ENCODE measurements at places on chromosomes 6 and 20. TPM values are rescaled to one million over a fixed set of nuclear protein-coding genes. Genes with fewer than 3 reads are reported as not detected.

- peaks cover 11% of the 10 kb centered on the region for H3K4me1 ChIP-seq
- H3K36me3 ChIP-seq = no peaks in the 10 kb centered on the region
- no peak overlapping the region for H3K27ac ChIP-seq
- no peak overlapping the region for H3K4me3 ChIP-seq
- DNase-seq = no peak
Observed at GRCh38 chr6:118735320-118735719, 83.9 kb upstream of the CEP85L start.

- H3K4me3 ChIP-seq = no peak overlapping the region
- peak overlapping the region; percentile 19 for H3K27ac ChIP-seq
- no peak for DNase-seq
- H3K27me3 ChIP-seq = no peaks in the 10 kb centered on the region
- peaks cover 30% of the 10 kb centered on the region for H3K4me1 ChIP-seq
Observed at GRCh38 chr6:16683641-16684194, 77.5 kb downstream of the ATXN1 start.

DNA sequence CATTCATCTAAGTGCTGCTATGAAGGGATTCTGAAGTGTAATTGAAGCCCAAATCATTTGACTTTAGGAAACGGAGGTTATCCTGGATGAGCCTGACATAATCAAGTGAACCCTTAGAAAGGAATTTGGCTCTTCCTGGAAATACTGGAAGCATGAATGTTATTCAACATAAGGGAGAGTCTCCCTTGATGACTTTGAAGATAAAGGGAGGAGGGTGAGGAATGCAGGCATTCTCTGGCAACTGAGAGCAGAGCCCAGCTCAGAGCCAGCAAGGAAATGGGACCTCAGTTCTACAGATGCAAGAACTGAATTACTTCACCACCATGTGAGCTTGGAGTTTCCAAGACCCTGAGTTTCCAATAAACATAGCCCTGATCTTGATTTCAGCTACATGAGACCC is 168.2 kb downstream of the DLL1 start:
- peaks cover 4% of the 10 kb centered on the region for H3K4me1 ChIP-seq
- no peak overlapping the region for H3K27ac ChIP-seq
- no peak overlapping the region for H3K4me3 ChIP-seq
- H3K36me3 ChIP-seq = peaks cover 6% of the 10 kb centered on the region
- DNase-seq = no peak

DNA sequence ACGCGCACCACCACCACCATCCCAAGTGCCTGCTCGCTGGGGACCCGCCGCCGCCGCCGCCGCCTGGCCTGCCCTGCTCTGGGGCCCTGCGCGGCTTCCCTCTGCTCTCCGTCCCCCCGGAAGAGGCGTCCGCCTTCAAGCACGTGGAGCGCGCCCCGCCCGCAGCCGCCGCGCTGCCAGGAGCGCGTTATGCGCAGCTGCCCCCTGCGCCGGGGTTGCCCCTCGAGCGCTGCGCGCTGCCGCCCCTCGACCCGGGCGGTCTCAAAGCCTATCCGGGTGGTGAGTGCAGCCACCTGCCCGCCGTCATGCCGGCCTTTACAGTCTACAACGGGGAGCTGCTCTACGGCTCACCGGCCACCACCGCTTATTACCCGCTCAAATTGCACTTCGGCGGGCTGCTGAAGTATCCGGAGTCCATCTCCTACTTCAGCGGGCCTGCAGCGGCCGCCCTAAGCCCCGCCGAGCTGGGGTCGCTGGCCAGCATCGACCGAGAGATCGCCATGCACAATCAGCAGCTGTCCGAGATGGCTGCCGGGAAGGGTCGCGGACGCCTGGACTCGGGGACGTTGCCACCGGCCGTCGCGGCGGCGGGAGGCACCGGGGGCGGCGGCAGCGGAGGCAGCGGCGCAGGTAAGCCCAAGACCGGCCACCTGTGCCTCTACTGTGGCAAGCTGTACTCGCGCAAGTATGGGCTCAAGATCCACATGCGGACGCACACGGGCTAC is 7.2 kb downstream of the PRDM13 start:
- H3K27me3 ChIP-seq = peaks cover 83% of the 10 kb centered on the region
- DNase-seq = peak; percentile 67

- H3K4me3 ChIP-seq = no peak overlapping the region
- no peaks in the 10 kb centered on the region for H3K4me1 ChIP-seq
- peaks cover 16% of the 10 kb centered on the region for H3K27me3 ChIP-seq
- no peak overlapping the region for H3K27ac ChIP-seq
- H3K36me3 ChIP-seq = no peaks in the 10 kb centered on the region
Observed at GRCh38 chr6:12371641-12372146, 81.5 kb downstream of the EDN1 start.

DNA sequence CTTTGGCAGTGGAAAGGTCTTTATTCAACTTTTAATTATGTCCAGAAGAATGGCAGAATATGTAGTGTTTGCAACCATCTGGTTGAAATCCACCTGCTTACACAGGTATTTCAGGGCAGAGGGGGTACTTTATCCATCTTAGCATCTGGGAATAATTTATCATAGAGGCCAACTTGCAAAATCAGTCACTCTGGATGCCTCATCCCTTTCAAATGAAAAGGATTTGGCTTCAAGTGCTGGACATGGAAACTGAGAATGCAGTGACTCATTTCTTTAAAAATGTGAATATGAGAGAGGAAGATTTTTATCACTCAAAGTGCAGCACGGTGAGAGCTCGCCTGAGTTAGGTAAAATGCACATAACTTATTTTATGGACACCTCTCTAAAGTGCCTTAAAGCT is 758.3 kb downstream of the KIF16B start:
- DNase-seq = no peak
- H3K36me3 ChIP-seq = no peaks in the 10 kb centered on the region
- no peak overlapping the region for H3K4me3 ChIP-seq

GRCh38 chr6:155245831-155246230 is 18.0 kb upstream of the CLDN20 start:
- no peaks in the 10 kb centered on the region for H3K27me3 ChIP-seq
- no peaks in the 10 kb centered on the region for H3K4me1 ChIP-seq
- H3K27ac ChIP-seq = no peak overlapping the region
- DNase-seq = no peak
- H3K36me3 ChIP-seq = peaks cover 3% of the 10 kb centered on the region
- no peak overlapping the region for H3K4me3 ChIP-seq

GRCh38 chr6:90154755-90155470 is 141.7 kb downstream of the BACH2 start:
- H3K4me1 ChIP-seq = peaks cover 63% of the 10 kb centered on the region
- H3K27ac ChIP-seq = peak overlapping the region; percentile 42
- no peak overlapping the region for H3K4me3 ChIP-seq
- DNase-seq = no peak
- peaks cover 13% of the 10 kb centered on the region for H3K36me3 ChIP-seq

- no peak for DNase-seq
- no peaks in the 10 kb centered on the region for H3K4me1 ChIP-seq
- no peak overlapping the region for H3K4me3 ChIP-seq
- no peak overlapping the region for H3K27ac ChIP-seq
Observed at GRCh38 chr6:156347246-156347645, 429.9 kb upstream of the ARID1B start.

DNA sequence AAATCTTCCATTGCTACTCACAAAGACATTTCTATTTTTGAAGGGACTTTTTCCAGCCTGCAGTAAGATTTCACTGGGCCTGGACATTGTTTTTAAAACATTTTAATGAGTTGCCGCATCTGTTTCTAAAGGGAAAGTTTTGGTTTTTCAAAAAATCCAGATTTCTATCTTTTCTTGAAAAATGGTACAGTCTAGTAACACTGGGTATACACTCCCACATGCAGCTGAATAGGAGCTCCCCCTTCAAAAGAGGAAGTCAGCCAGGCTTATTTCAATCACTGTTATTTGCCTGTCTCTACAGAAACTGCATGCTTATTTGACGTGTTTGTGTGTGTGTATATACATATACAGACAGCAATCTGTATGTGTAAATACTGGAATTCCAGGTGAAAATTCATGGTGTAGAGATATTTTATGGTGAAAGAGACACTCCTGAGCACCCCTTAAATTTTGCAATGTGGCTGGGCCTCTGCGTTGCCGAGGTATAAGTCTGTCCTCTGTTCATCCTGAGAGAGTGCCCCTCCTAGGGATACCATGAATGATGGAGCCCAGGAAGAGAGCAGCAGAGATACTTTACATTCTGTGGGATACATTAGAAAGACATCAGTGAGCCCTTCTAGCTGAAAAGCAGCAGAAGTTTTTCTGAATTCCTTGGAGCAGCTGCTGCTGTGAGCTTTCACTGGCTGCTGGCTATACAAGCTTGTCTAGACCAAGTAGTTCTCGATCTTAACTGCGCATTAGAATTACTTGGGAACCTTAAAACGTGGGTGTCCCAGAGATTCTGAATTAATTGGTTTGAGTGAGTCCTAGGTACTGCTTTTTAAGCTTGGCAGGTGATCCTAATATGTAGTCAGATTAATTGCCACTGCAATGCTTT is 12.0 kb upstream of the ABRACL start:
- peaks cover 11% of the 10 kb centered on the region for H3K27me3 ChIP-seq
- H3K4me1 ChIP-seq = no peaks in the 10 kb centered on the region
- H3K36me3 ChIP-seq = no peaks in the 10 kb centered on the region
- H3K4me3 ChIP-seq = no peak overlapping the region

DNA sequence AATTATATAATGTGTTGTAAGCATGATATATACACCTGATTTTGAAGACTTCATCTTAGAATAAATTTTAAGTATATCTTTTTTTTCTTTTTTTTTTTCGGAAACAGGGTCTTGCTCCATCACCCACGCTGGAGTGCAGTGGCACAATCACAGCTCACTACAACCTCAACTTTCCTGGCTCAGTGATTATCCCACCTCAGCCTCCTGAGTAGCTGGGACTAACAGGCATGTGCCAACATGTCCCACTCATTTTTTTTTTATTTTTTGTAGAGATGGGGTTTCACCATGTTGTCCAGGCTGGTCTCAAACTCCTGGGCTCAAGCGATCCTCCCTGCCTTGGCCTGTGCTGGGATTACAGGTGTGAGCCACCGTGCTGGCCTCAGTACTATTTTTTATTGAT is 17.1 kb downstream of the VPS52 start:
- H3K36me3 ChIP-seq = peaks cover 20% of the 10 kb centered on the region
- H3K4me1 ChIP-seq = peaks cover 18% of the 10 kb centered on the region
- H3K27me3 ChIP-seq = no peaks in the 10 kb centered on the region
- DNase-seq = no peak

GRCh38 chr6:73637404-73637803 is 16.4 kb downstream of the SLC17A5 start:
- H3K4me3 ChIP-seq = no peak overlapping the region
- no peaks in the 10 kb centered on the region for H3K27me3 ChIP-seq
- no peaks in the 10 kb centered on the region for H3K4me1 ChIP-seq
- peaks cover 9% of the 10 kb centered on the region for H3K36me3 ChIP-seq

DNA sequence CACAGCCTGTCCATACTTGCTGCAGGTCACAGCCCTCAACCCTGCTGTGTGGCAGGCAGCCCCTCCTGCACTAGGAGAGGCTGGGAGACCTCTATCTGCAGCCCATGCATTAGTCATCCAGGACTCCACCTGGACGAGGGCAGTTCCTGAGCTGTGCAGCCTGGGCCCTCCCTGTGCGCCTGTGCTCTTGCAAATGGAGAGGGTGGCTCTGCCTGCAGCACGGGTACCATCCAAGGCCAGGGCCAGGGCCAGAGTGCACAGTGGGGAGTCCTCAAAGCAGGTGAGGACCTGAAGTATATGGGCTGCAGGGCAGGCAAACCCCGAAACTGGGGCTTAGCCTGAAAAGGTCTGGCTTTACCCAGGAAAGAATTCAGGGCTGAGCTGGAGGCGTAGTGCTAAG is 89.8 kb upstream of the PHACTR3 start:
- no peak for DNase-seq
- no peak overlapping the region for H3K4me3 ChIP-seq
- no peaks in the 10 kb centered on the region for H3K4me1 ChIP-seq
- H3K27me3 ChIP-seq = peaks cover 43% of the 10 kb centered on the region
- no peaks in the 10 kb centered on the region for H3K36me3 ChIP-seq

Gene DSTN
- total RNA-seq = 41.7 TPM

Gene KAT14
- 17.7 TPM for total RNA-seq

Gene LPA
- not detected for total RNA-seq

Gene RTEL1
- total RNA-seq = 41.5 TPM

Gene GRM1
- not detected for total RNA-seq

Gene CCDC170
- total RNA-seq = not detected

Gene RWDD2A
- 2.2 TPM for total RNA-seq
